T47D (cell line): ENCODE measurements at places on chromosomes 6 and 20.

- no peak for DNase-seq
Measured at GRCh38 chr6:71228461-71229041, 60.1 kb upstream of the OGFRL1 start.

DNA sequence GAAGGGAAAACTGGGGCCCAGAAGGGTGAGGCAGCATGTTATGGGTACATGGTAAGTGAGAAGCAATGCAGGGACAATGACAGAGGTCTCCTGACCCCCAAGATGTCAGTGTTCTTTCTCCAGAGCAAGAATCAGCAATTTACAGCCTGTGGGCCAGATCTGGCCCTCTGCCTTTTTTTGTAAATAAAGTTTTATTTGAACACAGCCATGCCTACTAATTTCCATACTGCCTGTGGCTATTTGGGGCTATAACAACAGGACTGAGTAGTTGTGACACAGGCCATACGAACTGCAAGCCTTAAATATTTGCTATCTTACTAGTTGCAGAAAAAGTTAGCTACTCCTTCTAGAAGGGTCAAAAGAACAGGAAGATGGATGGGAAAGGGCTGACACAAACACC, 52.5 kb downstream of the PTPRT start:
- DNase-seq: no peak

- DNase-seq: no peak
Measured at GRCh38 chr6:90350689-90351554, 54.3 kb upstream of the BACH2 start.

- no peak for DNase-seq
Measured at GRCh38 chr6:44949596-44950201, 378.4 kb upstream of the RUNX2 start.

DNA sequence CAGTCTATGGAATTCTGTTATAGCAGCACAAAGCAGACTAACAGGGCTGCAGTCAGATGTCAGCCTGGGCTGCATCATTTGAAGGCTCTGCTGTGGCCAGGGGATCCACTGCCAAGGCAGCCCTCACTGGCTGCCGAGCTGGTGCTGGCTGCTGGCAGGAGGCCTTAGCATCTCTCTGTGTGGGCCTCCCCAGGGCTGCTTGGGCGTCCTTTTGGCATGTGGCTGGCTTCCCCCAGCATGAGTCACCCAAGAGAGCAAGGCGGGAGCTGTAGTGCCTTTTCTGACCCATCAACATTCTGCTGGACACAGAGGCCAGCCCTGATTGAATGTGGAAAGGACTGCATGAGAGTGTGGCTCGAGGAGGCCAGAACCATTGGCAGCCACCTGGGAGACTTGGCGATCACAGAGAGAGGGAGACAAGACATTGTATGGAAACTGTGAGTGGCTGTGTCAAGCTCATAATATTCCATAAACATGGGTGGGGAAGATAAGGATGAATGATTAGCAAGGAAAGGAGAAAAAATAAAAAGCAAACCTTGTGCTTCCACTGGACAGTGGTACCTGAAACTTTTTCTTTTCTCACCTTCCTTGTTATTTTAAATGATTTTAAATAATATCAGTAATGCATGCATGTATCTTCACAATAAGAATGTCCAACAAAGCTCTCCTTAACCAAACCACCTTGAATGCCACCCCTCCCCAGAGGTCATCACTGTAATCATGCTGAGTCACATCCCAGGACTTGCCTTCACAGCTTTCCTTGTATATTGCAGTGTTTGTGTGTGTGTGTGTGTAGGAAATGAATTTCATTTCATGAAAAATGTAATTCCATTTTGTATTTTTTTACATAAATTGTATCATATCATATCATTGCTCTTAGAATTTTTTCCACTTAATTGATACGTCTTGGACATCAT, 55.0 kb upstream of the VSX1 start:
- DNase-seq: no peak

- no peak for DNase-seq
Measured at GRCh38 chr6:89243331-89243629, 26.1 kb upstream of the GABRR1 start.

GRCh38 chr20:25042531-25043498, 15.1 kb downstream of the ACSS1 start:
- no peak for DNase-seq

DNA sequence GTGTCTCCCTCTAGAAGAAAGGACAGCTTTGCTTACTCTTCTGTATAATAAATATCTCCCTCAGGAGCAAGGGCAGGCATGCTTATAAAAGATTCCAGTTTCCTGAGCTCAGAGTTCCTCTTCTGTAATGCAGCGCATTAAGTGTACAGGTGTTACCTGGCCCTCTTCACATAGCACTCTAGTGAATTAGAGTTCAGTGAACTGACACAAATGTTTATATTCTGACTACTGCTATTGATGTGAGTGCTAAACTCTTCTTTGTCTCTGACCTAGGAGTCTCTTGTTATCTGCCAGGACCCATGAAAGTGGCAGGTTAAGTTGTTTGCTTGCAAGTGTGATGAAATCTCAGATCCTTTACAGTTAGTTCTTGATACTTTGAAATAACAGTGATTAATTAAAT, 33.5 kb downstream of the CYB5R4 start:
- DNase-seq: no peak

GRCh38 chr6:74015427-74015826, 319.4 kb downstream of the CD109 start:
- DNase-seq: peak; percentile 9

- DNase-seq: peak; percentile 3
Measured at GRCh38 chr6:96794980-96795379, 42.3 kb downstream of the GPR63 start.

GRCh38 chr20:7257692-7258466, 490.4 kb downstream of the BMP2 start:
- DNase-seq: no peak

- DNase-seq: no peak
Measured at GRCh38 chr20:41185013-41185757, 47.8 kb downstream of the PLCG1 start.

- DNase-seq: no peak
Measured at GRCh38 chr20:60695226-60696000, 556.6 kb upstream of the CDH4 start.

- peak; percentile 79 for DNase-seq
Measured at GRCh38 chr6:80527552-80528052, 421.1 kb downstream of the BCKDHB start.

DNA sequence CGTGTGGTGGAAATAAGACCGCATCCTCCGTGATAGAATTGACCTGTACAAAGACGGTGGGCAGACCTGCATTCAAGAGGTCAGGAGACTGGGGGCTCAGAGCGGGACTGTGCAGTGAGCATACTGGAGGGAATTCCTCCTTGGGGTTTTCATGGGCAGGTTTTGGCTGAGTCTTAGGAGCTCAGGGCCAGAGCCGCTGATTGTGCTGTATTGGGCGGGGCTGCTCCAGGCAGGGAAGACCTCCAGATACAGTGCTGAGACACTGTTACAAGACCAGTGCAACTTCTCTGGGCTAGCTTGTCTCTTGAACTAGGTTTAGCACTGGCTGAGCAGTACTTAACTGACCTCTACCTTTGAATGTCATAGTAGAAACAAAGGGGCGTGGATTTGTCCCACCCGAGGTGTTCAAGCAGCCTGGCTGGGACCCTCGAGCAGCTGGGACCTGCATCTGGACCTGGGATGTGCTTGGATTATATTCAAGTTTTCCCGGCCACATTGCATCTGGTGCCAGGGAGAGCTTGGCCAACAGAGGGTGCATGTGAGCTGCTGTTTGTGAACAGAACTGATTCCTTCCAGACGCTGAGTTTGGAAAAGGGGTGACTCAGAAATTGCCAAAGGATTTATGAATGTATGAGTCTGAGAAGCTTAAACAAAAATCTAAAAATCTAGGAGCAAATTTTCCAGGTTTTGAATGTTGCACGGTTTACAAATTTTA, 33.4 kb upstream of the SLC22A1 start:
- DNase-seq: peak; percentile 64

DNA sequence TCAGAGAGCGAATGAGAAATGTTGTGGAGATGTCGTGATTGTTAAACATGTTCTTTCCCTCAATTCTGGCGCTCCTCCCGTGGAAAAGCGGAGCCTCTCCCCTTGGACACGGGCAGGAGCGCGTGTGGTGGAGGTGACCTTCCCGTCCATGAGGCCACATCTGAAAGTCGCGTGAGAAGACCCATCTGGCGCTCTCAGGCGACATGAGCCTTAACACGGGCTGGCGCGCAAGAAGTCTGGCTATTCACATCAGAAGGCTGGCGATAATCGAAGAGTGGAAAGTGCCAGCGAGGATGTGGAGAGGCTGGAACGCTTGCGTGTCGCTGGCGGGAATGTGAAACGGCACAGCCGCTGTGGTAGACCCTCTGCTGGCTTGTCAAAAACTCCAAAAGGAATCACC, 341.3 kb downstream of the ZFAND3 start:
- DNase-seq: no peak
